ENCODE measurements at places on chromosomes 3 and 15. TPM values are rescaled to one million over a fixed set of nuclear protein-coding genes. Genes with fewer than 3 reads are reported as not detected.

FETUB gene
- 16.0 TPM for total RNA-seq

CYP8B1 gene
- not detected for total RNA-seq

GPR62 gene
- total RNA-seq: not detected

TEX55 gene
- total RNA-seq: not detected

TM6SF1 gene
- total RNA-seq: 1.6 TPM

THUMPD3 gene
- total RNA-seq: 14.2 TPM

HCLS1 gene
- total RNA-seq: 11.8 TPM

DNA sequence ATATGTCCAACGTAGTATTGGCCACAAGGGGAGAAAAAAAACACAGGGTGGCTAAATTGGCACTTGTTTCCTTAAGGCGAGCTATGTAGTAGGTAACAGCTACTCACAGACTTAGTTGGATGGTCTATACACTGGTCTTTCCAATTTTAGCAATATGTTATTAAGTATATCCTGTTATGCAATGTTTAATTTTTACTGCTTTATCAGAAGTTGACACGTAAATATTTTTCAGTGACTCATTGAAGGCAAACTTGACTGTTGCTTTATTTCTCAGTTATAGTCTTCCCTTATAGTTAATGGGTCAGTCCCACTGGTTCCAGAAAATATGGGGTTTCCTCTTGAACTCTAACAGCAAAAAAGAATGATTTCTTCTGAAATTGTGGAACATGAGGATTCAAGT is 46.5 kb downstream of the ADPGK start:
- no peaks in the 10 kb centered on the region for H3K4me1 ChIP-seq
- H3K27ac ChIP-seq: no peak overlapping the region
- peaks cover 74% of the 10 kb centered on the region for H3K36me3 ChIP-seq
- H3K4me3 ChIP-seq: no peak overlapping the region

- H3K4me1 ChIP-seq: peaks cover 13% of the 10 kb centered on the region
- DNase-seq: no peak
Measured at GRCh38 chr3:100603469-100603868, 5.9 kb upstream of the ADGRG7 start.

GRCh38 chr15:101396484-101397261 is 92.8 kb downstream of the PCSK6 start:
- peaks cover 3% of the 10 kb centered on the region for H3K27me3 ChIP-seq
- no peak overlapping the region for H3K4me3 ChIP-seq
- H3K27ac ChIP-seq: no peak overlapping the region
- no peaks in the 10 kb centered on the region for H3K36me3 ChIP-seq
- peak; percentile 67 for DNase-seq
- H3K4me1 ChIP-seq: no peaks in the 10 kb centered on the region

DNA sequence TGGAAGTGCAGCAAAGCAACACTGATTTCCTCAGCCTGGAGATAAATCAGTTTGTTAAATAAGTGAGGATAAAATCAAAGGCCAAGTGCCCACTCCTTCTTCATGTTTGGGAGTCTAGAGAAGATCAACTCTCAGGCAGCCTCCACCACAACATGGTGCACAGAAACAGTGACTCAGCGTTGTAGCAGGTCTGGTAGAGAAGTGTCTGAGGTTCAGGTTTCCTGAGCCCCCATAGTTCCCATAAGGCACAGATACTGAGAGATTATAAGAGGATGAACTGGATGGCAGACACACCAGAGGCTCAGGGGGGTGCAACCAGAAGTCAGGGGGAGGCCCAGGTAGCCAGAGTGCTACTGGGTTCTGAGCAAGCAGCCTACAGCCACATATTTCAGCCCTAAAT is 166.7 kb downstream of the FRMD5 start:
- no peak overlapping the region for H3K27ac ChIP-seq
- H3K4me1 ChIP-seq: peaks cover 11% of the 10 kb centered on the region
- H3K27me3 ChIP-seq: no peaks in the 10 kb centered on the region
- H3K4me3 ChIP-seq: no peak overlapping the region
- H3K36me3 ChIP-seq: no peaks in the 10 kb centered on the region

DNA sequence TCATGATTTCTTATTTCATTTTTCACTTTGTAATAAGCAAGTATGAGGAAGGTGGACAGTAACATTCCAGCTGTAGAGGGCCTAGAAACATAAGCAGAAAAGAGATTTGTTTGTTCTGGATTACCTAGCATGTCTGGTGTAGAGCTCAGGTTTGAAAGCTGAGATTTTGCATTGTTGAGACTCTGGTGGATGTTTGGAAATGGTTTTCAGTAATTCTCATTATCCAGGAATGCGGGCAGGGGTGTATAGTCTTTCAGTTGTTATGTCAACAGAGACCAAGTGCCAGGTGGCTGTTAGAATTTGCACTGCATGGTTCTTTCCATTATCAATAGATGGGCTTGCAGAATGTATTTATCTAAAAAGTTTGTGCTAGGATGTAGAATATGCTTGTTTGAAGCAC is 10.9 kb downstream of the GPD1L start:
- H3K27me3 ChIP-seq: no peaks in the 10 kb centered on the region
- no peak for DNase-seq
- H3K36me3 ChIP-seq: no peaks in the 10 kb centered on the region
- no peaks in the 10 kb centered on the region for H3K4me1 ChIP-seq
- H3K4me3 ChIP-seq: no peak overlapping the region

DNA sequence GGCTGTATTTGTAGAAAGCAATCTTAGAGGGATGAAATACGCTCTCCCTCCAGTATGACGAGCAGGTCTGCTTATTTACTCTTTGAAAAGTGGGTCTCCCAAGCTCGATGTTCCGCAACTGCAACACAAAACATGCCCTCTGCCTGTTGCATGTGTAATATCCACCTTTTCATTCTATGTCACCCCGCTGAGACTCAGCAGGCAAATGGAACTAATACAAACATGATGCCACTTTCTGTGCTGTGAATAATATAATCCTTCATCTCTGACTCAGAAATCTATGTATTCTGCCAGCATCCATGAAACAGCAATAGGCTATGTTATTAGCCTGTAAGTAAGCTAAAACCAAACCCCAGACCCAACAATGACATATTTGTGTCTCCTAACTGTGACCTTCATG is 200.8 kb upstream of the TMCO5A start:
- H3K27ac ChIP-seq: no peak overlapping the region
- no peak for DNase-seq
- no peaks in the 10 kb centered on the region for H3K36me3 ChIP-seq

DNA sequence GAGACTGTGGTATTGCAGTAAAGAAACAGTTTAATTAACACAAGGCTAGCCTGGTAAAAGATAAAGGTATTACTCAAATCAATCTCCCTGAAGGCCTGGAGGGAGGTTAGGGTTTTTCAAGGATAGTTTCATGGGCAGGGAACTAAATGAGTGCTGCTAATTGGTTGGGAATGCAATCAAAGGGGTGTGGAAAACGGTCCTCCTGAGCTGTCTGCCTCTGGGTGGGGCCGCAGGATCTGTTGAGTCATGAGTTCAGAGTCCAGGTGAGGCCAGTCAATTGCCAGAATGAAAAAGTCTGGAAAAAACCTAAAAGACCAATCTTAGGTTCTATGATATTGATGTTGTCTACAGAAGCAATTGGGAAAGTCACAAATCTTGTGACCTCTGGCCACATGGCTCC is 293.2 kb downstream of the MCTP2 start:
- H3K27me3 ChIP-seq: no peaks in the 10 kb centered on the region
- no peak for DNase-seq
- H3K4me3 ChIP-seq: no peak overlapping the region
- H3K4me1 ChIP-seq: no peaks in the 10 kb centered on the region
- H3K27ac ChIP-seq: no peak overlapping the region

- DNase-seq: no peak
- H3K27me3 ChIP-seq: no peaks in the 10 kb centered on the region
- H3K4me3 ChIP-seq: no peak overlapping the region
- no peak overlapping the region for H3K27ac ChIP-seq
Measured at GRCh38 chr3:78703944-78704343, 1063.9 kb downstream of the ROBO1 start.

GRCh38 chr3:46865031-46865507 is 1.8 kb upstream of the MYL3 start:
- no peak overlapping the region for H3K4me3 ChIP-seq
- no peak overlapping the region for H3K27ac ChIP-seq
- DNase-seq: peak; percentile 82
- no peaks in the 10 kb centered on the region for H3K36me3 ChIP-seq

GRCh38 chr3:46416811-46417510 is 9.9 kb downstream of the CCRL2 start:
- no peaks in the 10 kb centered on the region for H3K36me3 ChIP-seq
- DNase-seq: no peak
- no peaks in the 10 kb centered on the region for H3K27me3 ChIP-seq
- H3K27ac ChIP-seq: no peak overlapping the region
- H3K4me3 ChIP-seq: no peak overlapping the region

GRCh38 chr3:30003741-30004140 is 602.7 kb upstream of the TGFBR2 start:
- no peaks in the 10 kb centered on the region for H3K27me3 ChIP-seq
- H3K27ac ChIP-seq: no peak overlapping the region
- DNase-seq: no peak
- H3K4me3 ChIP-seq: no peak overlapping the region

- peaks cover 25% of the 10 kb centered on the region for H3K36me3 ChIP-seq
- H3K27ac ChIP-seq: no peak overlapping the region
- H3K4me1 ChIP-seq: no peaks in the 10 kb centered on the region
- H3K27me3 ChIP-seq: no peaks in the 10 kb centered on the region
- no peak for DNase-seq
- H3K4me3 ChIP-seq: no peak overlapping the region
Measured at GRCh38 chr3:37096288-37096687, 78.1 kb downstream of the LRRFIP2 start.

GRCh38 chr15:35757765-35758164 is 211.8 kb upstream of the DPH6 start:
- DNase-seq: no peak
- H3K4me3 ChIP-seq: no peak overlapping the region
- peaks cover 8% of the 10 kb centered on the region for H3K4me1 ChIP-seq

- H3K27me3 ChIP-seq: no peaks in the 10 kb centered on the region
- no peak for DNase-seq
- peak overlapping the region; percentile 65 for H3K4me3 ChIP-seq
- peaks cover 43% of the 10 kb centered on the region for H3K4me1 ChIP-seq
- H3K36me3 ChIP-seq: no peaks in the 10 kb centered on the region
Measured at GRCh38 chr15:40871749-40872617, 2.1 kb downstream of the RHOV start.

DNA sequence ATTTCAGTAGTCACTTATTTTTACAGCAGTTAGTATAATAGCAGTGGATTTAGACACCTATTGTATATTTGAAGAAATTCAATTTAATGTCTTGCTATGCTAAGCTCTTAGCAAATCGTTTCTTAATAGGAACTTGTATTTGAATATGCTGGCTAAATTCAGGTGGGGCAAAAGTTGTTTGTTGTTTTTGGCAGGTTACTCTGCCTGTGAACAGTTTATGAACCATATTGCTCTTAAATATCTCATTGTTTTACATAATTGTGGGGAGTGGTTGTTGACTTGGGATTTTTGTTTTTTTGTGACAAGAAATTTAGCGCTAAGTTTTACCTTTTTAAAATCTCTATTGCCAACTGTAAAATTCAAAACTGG is 43.4 kb downstream of the NR2C2 start:
- H3K4me1 ChIP-seq: peaks cover 15% of the 10 kb centered on the region
- H3K4me3 ChIP-seq: no peak overlapping the region
- no peak overlapping the region for H3K27ac ChIP-seq
- H3K36me3 ChIP-seq: no peaks in the 10 kb centered on the region

DNA sequence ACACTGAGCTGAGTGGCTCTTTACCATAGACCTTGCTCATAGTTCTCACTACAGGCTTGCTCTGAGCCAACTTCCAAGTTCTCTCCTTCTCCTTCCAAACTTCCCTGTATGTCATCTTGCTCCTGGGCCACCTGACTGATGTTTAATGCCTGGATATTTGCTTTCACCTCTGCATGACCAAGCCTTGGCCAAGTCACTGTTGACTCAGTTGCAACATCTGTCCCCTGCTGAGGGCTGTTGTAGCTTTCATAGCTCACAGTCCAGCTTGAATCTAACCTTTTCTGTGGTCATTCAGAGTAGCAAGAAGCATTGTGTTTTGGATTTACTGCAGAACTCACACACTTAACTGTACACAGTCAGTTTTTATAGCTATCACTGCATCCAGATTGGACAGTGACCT is 171.8 kb upstream of the ROPN1 start:
- no peak overlapping the region for H3K27ac ChIP-seq
- no peak overlapping the region for H3K4me3 ChIP-seq
- H3K27me3 ChIP-seq: no peaks in the 10 kb centered on the region
- no peak for DNase-seq
- H3K36me3 ChIP-seq: no peaks in the 10 kb centered on the region

DNA sequence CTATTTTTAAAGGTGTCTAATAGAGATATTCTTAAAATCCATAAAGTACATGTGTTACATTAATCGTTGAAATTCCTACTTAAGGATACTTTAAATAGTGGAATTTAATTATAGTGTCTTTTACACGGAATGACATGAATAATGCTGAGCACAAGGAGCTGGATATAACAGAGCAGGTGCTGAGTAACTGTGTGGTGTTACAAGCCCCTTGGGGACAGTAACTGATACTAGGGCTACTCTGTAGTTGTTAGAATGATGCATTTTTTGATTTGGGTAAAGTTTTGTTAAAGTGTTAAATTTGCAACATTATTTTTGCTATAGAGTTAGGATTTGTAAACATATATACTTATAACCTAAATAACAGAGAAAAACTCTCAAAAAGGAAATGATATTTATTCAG is 1496.1 kb downstream of the OTOL1 start:
- H3K27me3 ChIP-seq: no peaks in the 10 kb centered on the region
- H3K36me3 ChIP-seq: no peaks in the 10 kb centered on the region
- DNase-seq: no peak
- H3K27ac ChIP-seq: no peak overlapping the region
